Stimulated activated CD8-positive, alpha-beta memory T cell treated with anti-CD3 and anti-CD28 coated beads, Interleukin-4, amount 100 ng/mL, for 48 hours (primary cell): ENCODE measurements at places on chromosomes 16 and 17.

DNA sequence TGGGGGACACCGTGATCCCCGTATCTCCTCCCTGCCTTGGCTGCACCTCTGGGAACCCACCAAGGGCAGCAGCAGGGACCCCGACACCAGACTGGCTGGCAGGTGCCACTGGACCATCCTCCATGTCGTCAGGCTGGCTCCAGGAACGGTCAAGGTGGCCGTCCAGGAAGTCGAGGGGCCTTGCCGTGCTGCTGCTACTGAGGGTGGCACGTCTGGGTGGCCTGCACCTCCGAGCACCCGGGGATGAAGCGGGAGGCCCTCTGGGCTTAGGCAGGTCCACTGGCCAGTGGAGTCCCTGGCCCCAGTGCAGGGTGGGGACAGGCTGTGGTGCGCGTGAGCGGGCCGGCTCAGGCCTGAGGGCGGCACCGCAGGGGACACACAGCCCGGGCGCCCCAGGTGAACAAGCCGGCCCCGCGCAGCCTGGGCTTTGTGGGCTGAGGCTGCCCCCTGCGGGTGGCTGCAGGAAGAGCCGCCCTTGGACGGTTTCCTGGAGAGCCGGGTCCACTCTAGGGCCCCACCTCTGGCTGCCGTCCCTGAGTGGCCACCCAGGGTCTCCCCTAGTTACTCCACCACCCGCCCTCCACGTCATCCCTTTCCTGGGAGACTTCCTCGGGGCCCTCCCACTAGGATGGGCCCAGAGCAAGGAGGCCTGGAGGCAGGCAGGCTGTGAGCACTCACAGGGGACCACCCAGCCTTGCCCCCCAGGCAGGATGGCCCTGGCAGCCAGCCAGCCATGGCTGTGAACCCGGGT, 42.8 kb upstream of the ZC3H18 start:
- peak; percentile 77 for DNase-seq

- no peak for DNase-seq
These were observed 403.8 kb downstream of the SHISA9 start for GRCh38 chr16:13305019-13305755.

GRCh38 chr17:17120701-17121100, 78.4 kb downstream of the MPRIP start:
- DNase-seq: no peak

- no peak for DNase-seq
These were observed 6.2 kb downstream of the SBK1 start for GRCh38 chr16:28298511-28298878.

GRCh38 chr16:89732918-89733242, 11.5 kb downstream of the ZNF276 start:
- no peak for DNase-seq

DNA sequence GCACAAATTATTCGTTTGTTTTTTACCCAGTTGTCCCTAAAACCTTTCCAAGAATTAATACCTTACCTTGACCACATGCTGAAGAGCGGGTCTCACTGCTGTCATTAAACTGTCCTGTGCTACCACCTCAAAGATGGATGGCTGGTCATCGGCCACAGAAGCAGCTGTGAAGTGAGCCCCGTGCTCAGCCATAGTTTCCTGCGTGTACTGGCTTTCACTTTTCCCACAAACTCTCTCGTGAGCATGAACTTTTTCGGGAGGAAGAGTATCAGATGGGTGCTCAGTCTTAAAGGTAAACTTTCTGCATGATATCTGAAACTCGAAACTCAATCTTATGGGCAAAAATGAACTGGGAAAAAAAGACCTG, 558 bp downstream of the PEX12 start:
- DNase-seq: no peak

- no peak for DNase-seq
These were observed 4.2 kb downstream of the TOB1 start for GRCh38 chr17:50861822-50862528.

GRCh38 chr17:38585056-38585917, 20.5 kb downstream of the SRCIN1 start:
- no peak for DNase-seq

GRCh38 chr16:19560078-19560477, 4.6 kb downstream of the VPS35L start:
- no peak for DNase-seq

GRCh38 chr17:12605222-12605621, 60.5 kb upstream of the MYOCD start:
- DNase-seq: no peak

- peak; percentile 77 for DNase-seq
These were observed at the start of gene SDR42E1 for GRCh38 chr16:82011199-82011641. Gene SDR42E1, minus strand, starts transcription at chr16:82011470. Its CDS starts 10,612 bp downstream, at chr16:82000858.

- DNase-seq: no peak
These were observed 26.9 kb upstream of the SLC38A8 start for GRCh38 chr16:84069540-84069939.

- DNase-seq: no peak
These were observed 20.1 kb downstream of the UBE2O start for GRCh38 chr17:76432712-76433336.

DNA sequence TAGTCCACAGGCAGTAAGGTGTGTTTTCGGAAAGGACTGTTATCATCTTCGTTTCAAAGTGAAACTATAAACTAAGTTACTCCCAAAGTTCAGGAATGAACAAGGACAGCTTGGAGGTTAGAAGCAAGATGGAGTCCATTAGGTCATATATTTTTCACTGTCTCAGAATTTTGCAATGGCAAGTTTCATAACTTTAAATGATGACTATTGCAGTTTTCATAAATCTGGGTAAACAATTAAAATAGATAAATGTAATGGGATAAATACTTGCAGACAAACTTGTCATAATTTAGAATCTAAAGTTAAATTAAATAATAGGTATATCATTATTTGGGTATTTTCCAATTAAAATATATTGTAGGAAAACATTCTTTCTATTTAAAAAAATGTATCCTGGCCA, 14.7 kb upstream of the TRIM25 start:
- no peak for DNase-seq

GRCh38 chr16:65875381-65876055, 491.0 kb upstream of the CDH5 start:
- DNase-seq: no peak

DNA sequence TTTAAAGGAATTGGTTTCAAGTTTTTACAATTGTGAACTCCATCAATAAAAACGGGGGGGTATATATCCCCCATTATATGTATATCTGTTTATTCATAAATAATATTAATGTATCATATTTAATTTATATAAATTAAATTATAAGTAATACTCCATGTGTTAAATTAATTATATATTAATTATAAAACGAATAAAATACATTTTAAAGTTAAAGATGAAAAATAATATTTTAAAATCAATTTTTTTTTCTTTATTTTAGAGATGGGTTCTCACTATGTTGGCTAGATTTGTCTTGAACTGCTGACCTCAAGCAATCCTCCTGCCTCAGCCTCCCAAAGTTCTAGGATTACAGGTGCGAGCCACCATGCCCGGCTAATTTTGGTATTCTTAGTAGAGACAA, 17.4 kb upstream of the PSMD11 start:
- no peak for DNase-seq

DNA sequence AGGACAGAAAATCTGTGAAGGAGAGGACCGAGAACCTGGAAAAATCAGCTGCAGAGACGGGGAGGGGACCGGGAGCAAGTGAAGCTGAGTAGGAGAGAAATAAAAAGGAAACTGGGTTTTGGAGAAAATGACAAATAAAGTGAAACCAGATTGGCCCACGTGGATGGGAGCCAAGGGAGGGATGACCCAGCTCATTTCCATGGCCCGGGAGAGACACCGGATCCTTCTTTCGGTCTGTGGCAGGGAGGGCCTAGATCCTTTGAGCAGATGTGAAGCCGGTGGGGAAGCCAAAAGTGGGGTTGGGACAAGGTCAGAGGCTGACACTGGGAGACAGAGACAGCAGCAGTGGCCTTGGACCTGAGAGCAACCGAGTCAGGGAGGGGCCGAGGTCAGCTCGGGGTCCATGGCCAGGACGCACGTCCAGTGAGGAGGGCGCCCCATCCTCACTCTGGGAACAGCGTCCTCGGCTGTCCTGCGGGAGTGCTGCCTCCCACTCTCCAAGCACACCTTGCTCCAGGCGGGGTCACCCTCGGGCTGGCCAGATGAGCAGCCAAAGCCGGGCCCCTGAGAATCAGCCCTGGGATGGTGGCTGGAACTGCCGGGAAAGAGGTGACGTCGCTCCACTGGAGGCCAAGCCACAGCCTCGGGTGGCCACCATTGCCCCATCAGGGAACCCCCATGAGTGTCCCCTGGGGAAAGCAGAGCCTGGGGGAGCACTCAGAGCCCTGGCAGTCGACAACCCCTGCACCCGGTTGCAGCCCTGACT, 50.8 kb upstream of the CDR2 start:
- DNase-seq: no peak

GRCh38 chr17:17841601-17842025, 4.8 kb upstream of the SREBF1 start:
- no peak for DNase-seq

- DNase-seq: no peak
These were observed 3.8 kb downstream of the MRPL38 start for GRCh38 chr17:75900691-75901533.

- peak; percentile 2 for DNase-seq
These were observed 16.6 kb upstream of the SLC5A11 start for GRCh38 chr16:24829153-24829552.

- peak; percentile 72 for DNase-seq
These were observed 4.8 kb downstream of the P2RX1 start for GRCh38 chr17:3911271-3912053.

- peak; percentile 91 for DNase-seq
These were observed 3.7 kb downstream of the SOCS3 start for GRCh38 chr17:78356101-78356713.

DNA sequence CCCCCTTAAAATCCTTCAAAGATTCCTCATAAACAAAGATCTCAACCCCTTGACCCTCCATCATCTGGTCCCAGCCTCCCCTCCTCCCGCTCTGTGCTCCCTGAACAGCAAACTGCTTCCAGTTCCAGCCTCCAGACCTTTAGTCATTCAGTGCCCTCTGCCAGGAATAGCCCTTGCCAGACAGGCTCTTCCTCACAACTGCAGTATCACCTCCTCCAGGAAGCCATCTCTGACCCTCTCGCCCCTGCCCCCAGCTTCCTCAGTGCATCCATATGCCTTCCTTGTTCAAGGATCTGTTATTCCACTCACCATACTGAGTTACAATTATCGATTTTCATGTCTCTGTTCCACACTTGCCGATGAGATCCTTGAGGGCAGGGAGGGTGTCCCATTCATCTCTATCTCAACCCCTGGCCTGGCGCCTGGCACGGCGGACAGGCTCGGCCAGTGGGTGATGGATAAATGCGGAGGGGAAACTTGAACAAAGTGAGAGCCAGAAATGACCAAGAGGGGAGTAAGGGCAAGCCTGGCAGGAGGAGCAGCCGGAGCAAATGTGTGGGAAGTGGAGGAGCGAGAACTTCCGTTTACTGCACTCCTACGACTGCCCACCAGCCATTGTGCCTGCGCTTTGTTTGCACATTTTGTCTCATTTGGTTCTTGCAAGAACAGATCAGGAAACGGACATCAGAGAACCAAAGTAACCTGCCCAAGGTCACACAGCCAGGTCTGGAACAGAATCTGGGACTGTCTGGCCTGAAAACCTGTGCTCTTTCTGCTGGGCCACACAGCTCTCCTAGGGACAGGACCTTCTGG, 2.0 kb upstream of the NXPH3 start:
- DNase-seq: no peak

DNA sequence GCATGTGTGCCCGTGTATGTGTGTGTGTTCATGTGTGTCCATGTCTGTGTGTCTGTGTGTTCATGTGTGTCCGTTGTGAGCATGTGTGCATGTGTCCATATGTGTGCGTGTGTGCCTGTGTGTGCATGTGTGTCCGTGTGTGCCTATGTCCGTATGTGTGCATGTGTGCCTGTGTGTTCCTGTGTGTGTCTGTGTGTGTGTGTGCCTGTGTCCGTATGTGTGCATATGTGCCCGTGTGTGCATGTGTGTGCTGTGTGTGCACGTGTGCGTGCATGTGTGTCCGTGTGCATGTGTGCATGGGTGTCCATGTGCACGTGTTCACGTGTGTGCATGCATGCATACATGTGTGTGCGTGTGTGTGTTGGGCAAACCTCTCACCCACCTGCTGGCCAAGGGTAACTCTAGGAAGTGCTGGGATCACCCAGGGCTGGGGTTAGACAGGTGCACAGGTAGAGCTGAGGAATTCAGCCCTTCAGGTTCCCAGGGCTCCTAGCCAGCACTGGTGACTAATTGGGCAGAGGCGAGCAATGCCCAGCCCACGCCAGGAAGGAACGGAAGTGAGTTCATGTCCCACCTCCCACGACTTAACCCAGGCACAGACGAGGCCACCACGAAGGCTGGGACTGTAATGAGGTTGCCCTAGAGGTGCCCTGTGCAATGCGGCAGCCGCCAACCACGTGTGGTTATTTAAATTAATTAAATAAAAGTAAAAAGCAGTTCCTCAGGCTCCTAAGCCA, 8.2 kb upstream of the CSNK1D start:
- peak; percentile 76 for DNase-seq

- DNase-seq: no peak
These were observed 1.8 kb downstream of the FAHD1 start for GRCh38 chr16:1828645-1829410.

DNA sequence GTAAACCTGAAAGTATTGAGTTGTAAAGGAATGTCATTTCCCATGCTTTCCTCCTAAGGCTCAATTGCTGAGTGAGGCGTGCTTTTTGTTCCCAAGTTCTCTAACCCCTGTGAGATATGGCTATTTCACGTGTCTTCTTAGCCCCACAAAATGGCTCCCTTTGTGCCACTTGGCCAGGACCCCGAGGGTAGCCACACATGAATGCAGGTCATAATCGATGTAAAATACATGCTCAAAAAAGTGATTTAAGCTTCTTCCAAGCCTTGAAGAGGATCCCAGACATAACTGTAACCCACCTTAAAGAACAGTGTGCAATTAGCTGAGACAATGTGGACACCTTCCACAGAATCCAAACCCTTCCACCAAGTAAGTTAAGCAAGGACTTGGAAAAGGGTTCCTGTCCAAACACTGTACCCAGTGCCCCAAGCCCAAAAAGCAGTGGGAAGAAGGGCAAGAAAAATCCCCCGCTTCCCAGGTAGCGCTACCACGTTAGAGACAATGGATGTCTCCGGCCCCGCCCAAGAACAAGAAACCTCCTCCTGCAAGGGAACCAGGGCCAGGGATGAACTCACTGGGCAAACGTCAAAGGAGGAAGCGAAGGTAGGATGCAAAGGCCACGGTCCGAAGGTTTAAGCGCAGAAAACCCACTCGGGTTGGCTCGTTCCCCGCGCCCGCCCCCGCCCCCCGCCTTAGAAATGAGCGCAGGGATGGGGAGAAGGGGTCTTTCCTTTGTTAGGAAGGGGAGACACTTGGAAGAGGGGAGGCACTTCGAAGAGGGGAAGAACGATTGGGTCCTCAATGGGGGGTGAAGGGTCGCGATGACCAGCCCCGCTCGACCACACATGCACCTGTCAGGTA, 1.2 kb downstream of the JPT1 start:
- peak; percentile 47 for DNase-seq
